ENCODE measurements at places on chromosomes 2 and 18.

- no peak for DNase-seq
Measured at GRCh38 chr2:74507926-74508520, 528 bp upstream of the PCGF1 start.

GRCh38 chr18:685438-685837 lies 27.0 kb downstream of the ENOSF1 start:
- DNase-seq = no peak

DNA sequence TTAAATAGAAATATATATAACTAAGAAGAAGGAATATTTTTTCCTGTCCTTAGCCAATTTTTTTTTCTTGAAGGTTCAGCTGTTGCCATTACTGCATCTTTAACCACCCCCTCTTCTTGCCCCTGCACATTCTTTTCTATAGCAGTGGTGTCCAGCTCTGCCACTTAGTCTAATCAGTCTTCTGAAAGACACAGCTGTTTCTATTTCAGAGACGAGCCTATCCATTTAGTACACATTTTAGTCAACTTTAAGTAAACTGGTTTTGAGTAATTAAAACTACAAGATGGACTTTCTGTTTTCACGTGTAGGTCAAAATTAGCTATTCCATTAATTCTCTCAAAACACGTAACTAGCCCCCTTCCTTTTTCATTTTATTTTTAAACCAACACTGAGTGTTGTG lies 21.0 kb downstream of the SPOPL start:
- DNase-seq = no peak

GRCh38 chr2:39068299-39069135 lies 52.3 kb downstream of the SOS1 start:
- no peak for DNase-seq

DNA sequence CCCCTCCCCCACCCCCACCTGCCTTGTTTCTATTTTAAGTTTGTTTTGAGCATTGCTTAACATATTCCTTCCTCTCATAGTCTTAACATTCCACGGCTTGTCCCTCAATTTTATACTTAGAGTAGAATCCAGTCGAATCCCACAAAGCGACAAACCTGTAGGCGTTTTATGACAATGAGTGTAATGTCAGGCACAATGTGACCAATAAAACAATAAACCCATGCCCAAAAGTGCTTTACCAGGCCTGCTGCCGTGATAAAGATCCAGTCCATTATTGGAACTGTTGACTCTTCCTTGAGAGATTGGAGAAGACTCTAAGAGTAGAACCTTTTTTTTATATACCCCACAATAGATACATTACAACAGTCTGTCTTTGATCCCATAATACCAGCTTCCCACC lies 6.2 kb upstream of the MRO start:
- no peak for DNase-seq

DNA sequence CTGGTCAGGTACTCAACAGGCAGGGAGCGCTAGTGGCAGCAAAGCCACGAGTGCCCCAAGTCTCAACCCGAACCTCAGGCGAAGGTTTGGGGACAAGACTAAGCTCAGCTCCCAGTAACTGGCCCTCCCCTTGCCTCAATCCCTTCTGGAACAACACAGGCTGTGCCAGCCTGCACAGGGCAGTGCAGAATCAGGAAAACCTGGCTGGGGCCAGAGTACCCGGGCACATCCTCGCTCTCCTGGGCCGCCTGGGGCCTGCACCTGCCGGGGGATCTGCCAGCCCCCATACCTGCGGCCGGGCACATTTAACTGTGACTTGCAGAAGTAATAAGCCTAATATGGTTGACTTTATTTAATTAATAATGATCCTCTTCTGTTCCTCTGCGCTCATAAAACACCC lies 60.6 kb downstream of the GBX2 start:
- no peak for DNase-seq

DNA sequence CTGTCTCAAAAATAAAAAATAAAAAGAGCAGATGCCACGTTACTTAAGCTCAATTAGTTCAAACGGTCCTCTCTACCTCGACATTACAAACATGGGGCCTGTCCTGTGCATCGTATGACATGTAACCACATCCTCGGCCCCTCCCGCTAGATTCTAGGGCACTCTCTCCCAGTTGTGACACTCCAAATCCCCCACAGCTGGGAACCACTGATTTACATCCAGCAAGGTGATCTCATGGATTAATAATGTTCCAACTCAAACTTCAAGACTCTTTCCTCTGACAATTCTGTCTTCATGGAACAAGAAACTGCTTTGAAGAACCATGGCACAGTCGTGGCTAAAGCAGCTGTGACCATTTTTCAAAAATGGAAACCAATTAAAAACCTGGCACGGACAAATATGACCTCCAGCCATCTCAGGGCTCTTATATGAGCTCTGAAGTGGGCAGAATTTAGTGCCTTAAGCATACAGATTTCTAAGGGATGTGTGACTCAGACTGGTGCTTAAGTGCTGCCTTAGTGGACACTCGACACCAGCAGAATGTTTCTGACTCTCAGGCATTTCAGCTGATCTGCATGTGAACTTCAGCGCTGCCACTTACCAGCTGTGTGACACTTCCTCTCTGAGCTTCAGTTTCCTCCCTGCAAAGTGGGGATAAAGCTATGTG lies 31.7 kb upstream of the ASAP2 start:
- DNase-seq = no peak

GRCh38 chr2:175834477-175834876 lies 167.6 kb downstream of the LNPK start:
- DNase-seq = no peak

GRCh38 chr2:45595721-45596435 lies 15.2 kb downstream of the SRBD1 start:
- DNase-seq = no peak
